NAMALWA (cell line): ENCODE measurements at places on chromosomes 11 and 22.
A peak's percentile ranks its signal among the peaks of the same experiment; 100 is the strongest.

- DNase-seq = no peak
These were observed 72.6 kb upstream of the OR5AK2 start for GRCh38 chr11:56916162-56916561.

DNA sequence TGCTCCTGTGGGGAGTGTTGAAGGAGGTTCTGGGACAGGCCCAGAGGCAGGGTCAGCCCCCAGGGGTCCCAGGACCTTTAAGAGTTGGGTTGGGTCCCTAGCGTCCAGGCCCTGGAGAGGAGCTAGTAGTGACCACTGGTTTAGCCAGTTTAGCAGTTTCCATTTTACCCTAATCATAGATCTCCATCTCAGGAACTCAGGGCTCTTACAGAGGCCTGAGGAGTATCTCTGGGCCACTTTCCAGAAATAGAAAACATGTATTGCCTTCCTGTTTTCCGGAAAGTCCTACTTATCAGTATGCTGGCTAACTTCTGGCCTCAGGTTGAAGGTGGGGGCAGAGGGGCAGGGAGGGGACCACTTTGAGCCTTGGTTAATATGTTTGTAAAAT, 13.5 kb downstream of the NCF4 start:
- no peak for DNase-seq

GRCh38 chr22:40920526-40920925, 30.7 kb upstream of the RBX1 start:
- DNase-seq = no peak

GRCh38 chr11:95704865-95705264, 84.7 kb downstream of the FAM76B start:
- DNase-seq = no peak

DNA sequence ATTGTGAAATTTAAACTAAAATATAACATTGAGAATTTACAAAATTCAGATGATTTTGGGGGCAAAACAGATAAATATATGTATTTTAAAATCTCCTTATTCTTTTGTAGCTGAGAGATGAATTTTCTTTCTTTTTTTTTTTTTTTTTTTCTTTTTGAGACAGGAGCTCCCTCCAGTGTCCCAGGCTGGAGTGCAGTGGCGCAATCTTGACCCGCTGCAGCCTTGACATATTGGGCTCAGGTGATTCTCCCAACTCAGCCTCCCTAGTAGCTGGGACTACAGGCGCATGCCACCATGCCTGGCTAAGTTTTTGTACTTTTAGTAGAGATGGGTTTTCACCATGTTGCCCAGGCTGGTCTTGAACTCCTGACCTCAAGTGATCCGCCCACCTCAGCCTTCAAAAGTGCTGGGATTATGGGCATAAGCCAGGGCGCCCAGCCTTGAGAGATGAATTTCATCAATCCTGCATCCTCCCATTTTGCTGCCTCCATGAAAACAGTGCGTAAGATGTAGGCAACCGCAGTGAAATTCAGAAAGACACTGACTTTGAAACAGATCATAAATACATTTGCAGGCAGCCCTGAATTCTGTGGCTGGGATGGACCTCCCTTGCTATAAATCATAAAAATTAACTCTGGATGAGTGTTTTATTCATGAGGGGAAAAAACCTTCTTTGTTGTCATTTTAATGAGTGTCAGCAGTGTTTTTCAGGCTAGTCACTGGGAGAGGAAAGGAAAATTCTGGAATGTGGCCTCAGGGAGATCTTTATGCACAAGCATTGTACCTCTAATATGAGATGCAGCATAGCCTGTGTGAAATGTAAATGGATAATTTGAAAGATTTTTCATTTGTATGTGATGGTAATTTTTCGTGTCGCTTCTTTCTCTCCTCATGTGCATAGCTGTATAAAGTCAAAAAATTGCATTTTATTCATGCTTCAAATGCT, 14.4 kb downstream of the ELMOD1 start:
- no peak for DNase-seq

- DNase-seq = peak; percentile 76
These were observed 16.9 kb upstream of the RAC2 start for GRCh38 chr22:37260901-37261336.

DNA sequence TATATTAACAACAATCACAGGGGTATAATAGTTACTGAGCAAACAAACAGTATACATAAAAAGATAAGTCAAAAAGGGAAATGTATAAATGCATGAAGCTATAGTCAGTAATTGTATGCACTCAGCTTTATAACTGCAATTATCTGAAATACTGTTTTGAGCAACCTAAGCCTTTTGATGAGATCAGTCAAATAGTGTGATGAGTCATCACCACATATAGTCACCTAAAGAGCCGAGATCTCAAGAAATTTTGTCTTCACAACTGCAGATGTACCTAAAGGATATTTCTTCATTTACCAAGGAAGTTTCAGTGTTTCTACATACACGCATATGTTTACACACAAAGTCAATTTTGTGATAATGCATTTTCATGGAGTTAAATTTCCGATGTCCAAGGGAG, 5.4 kb upstream of the OR51A2 start:
- no peak for DNase-seq

GRCh38 chr11:23931443-23931842, 565.4 kb upstream of the LUZP2 start:
- DNase-seq = no peak

DNA sequence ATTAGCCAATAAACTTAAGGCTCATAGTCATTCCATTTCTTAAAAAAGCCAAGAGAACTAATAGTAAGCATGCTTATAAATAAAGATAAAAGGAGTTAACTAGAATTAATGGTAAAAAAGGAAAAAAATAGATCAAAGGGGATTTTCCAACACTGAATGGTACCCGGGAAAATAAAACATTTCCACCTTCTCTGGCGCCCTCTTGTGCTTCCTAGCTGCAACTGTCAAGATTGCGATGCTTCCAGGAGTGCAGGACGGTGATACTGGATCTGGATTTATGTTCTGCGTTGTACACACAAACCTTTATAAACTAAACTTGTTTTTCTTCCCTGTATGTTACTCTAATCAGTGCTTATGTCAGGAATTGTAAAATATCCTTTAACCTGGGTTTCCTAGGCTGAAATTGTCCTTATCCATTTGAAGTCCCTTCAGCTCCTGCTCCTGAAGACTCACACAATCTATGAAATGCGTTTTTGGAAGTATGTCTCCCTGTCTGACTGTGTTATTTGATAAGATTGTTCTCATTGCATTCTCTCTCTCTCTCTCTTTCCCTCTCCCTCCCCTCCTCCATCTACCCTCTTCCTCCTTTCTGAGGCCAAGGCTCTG, 9.6 kb upstream of the HTATIP2 start:
- DNase-seq = peak; percentile 52

DNA sequence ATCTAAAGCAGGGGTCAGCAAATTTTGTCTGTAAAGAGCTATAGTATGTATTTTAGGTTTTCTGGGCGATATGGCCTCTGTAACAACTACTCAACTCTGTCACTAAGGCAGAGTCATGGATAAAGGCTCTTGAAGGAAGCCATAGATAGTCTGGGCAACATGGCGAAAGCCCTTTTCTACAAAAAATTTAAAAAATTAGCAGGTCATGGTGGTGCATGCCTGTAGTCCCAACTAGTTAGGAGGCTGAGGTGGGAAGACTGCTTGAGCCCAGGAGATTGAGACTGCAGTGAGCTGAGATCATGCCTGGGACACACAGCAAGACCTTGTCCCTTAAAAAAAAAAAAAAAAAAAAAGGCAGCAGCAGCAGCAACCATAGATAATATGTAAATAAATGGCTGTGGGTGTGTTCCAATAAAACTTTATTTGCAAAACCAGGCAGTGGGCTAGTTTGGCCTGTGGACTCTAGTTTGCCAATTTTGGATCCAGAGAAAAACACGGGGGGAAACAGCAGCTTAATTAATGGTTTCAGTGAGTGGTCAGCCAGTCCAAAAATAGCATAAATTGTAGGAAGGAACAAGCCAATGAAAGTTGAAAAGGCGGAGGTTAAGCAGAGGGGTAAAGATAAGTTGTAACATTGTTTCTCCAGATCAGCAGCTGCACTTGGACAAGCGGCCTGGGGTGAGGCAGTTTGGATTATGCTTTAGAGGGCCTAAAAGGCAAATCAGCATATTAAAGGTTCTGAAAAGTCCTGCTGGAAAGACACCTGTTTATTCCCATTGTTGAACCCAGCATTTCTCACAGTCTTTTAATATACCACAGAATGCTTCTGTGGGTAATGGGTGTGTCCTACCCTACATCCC, 62.6 kb downstream of the KIAA1671 start:
- DNase-seq = no peak

DNA sequence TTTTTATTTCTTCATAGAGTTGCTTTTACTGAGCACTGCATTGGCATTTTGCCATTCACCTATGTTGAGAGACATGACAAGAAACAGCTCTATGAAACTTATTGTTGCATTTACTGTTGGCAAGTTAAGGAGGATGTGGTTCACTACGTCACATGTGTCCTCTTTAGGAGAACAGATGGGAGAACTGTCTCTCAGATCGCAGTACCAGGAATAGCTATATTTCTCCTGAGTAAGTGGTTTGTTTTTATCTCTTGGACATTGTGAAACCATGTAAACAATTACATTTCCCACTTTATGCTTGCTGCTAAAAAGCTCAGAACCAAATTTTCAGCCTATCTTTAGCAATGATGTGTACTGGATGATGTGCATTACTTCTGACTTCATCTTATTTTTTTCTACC, 34.8 kb upstream of the PSMA1 start:
- peak; percentile 30 for DNase-seq

DNA sequence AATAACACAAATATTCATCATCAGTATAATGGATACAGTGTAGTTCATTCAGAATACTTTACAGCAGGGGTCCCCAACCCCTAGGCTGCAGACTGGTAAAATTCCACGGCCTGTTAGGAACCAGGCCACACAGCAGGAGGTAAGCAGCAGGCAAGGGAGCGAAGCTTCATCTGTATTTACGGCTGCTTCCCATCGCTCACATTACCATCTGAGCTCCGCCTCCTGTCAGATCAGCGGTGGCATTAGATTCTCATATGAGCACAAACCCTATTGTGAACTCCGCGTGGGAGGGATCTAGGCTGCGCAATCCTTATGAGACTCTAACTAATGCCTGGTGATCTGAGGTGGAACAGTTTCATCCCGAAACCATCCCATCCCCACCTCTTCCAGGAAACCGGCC, 125.1 kb downstream of the SERGEF start:
- no peak for DNase-seq

- DNase-seq = peak; percentile 58
These were observed 16.1 kb downstream of the NCAPD3 start for GRCh38 chr11:134207538-134208239.

DNA sequence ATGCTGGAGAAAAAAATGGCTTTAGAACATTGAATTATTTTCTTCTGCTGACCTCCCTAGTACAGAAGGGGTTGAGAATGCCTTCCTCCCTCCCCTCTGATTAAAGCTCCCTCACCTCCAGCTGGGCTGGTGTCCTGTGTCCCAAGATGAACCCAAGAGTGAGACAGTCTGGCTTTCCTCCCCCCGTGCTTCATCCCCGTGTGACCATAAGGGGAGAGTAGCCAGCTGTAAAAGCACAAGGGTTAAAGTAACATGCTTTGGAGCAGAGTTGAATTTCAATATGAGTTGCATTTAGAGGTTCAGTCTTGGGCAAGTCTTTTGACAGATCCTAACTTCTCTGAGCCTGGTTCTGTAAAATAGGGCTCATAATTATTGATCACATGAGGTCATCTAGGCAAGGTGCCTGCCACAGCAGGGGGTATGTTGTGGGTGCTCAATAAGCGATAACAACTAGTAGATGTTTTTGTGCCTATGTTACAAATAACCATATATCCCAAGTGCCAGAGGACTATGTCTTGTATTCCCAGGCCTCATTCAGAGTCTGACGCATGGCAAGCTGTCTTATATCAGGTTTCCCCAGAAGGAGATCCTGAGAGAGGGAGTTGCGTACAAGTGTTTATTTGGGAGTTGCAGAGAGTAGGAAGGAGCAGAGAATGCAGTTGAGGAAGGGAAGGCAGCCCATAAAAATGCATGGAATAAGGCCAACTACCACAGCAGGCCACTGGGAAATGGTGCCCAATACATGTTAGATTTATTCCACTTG, 4.1 kb downstream of the PRG2 start:
- no peak for DNase-seq

- DNase-seq = no peak
These were observed 2.2 kb downstream of the TANGO2 start for GRCh38 chr22:20022978-20023613.

- DNase-seq = no peak
These were observed 16.0 kb upstream of the TMPRSS4 start for GRCh38 chr11:118060869-118061268.

DNA sequence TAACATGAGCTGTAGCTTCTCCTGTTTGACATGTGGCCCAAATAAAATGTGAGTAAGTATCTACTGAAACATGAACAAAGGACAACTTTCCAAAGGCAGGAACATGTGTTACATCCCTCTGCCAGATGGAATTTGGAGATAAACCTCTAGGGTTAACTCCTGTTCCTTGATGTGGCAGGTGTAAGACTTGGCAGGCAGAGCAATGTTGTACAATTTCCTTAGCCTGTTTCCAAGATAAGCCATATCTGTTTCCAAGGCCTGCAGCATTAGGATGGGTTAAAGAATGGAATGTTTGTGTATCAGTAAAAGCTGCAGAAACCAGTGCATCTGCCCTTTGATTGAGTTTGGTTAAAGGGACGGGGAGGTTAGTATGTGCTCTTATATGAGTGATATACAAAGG, 8.8 kb upstream of the DNAJB13 start:
- no peak for DNase-seq

DNA sequence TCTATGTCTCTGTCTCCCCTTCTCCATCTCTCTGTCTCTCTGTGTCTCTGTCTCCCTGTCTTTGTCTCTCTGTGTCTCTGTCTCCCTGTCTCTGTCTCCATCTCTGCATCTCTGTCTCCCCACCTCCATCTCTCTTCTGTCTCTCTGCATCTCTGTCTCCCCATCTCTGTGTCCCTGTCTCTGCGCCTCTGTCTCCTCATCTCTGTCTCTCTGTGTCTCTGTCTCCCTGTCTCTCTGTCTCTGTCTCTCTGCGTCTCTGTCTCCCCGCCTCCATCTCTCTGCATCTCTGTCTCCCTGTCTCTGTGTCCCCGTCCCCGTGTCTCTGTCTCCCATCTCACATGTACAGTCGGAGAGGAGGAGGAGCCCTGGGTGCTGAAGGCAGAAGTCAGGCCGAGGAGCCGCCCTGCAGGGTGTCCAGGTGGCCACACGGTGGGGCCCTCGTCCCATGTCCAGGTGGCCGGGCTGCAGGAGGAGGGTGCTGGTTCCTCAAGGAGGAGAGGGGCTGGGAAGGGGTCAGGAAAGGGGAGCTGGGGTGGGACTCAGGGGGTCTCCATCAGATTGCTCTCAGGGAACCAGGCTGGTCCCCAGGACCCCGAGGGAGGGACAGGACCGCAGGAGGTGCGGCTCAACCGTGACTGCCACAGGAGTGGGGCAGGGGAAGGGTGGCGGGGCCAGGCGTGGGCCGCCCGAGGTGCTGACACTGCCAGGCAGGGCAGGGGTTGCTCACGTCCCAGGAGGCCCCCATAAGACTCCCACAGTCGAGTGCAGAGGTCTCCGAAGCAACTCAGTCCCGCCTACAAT, 25.6 kb upstream of the TH start:
- peak; percentile 75 for DNase-seq

- DNase-seq = peak; percentile 83
These were observed 44.6 kb downstream of the SGSM3 start for GRCh38 chr22:40414838-40415505.

GRCh38 chr22:44658311-44658953, 43.6 kb upstream of the PRR5 start:
- DNase-seq = no peak

- DNase-seq = no peak
These were observed 23.0 kb downstream of the YDJC start for GRCh38 chr22:21606775-21607174.
